ENCODE measurements at places on chromosomes 5 and 9. TPM values are rescaled to one million over a fixed set of nuclear protein-coding genes. Genes with fewer than 3 reads are reported as not detected.

GRCh38 chr5:141790630-141791029 is 87.6 kb downstream of the PCDH1 start:
- DNase-seq, result no peak

DNA sequence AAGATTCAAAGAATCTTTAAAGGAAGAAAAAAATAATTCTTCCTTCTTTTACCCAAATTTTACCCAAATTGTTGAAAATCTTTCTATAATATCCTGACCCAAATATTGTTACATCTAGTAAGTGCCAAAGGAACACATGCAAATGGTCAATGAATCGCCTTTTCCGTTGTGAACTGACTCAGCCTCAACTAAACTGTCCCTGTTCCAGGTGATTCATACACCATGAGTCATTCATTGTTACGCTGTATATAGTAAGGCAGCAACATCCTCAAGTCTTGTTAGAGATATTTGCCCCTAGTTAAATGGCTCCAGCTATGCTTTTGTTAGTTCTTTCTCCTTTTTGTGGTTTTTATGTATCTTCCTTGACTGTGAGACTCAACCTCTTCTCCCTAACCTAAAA is 9.7 kb downstream of the PTGER4 start:
- no peak for DNase-seq

- no peak for DNase-seq
These were observed 2.9 kb upstream of the PAX5 start for GRCh38 chr9:37036776-37037502.

PGM5 gene
- total RNA-seq, result 17.6 TPM

- DNase-seq, result no peak
These were observed 150.8 kb upstream of the PHYKPL start for GRCh38 chr5:178383301-178383918.

- no peak for DNase-seq
These were observed 45.9 kb downstream of the C9orf50 start for GRCh38 chr9:129574911-129575585.

LAMC3 gene
- total RNA-seq, result 4.8 TPM

BTNL8 gene
- 0.96 TPM for total RNA-seq

DNA sequence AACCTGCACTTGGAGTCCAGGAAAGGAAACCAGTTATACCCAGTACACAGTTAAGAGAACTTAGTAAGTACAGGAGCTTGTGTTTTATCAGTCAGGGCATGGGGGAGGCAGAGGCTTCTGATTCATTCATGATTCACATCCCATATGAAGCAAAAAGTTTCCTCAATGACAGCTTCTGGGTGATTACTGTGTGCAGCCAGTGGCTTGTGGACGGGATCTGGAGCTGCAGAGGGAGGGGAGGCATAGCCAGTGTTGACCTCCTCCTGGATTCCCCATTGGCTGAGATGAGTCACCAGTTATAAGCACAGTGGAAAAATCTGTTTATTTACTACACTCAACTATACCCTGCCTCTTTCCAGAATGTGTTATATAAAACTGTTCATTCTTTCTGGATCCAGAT is 17.7 kb downstream of the IL31RA start:
- DNase-seq, result no peak

LYSMD3 gene
- 20.1 TPM for total RNA-seq

DNA sequence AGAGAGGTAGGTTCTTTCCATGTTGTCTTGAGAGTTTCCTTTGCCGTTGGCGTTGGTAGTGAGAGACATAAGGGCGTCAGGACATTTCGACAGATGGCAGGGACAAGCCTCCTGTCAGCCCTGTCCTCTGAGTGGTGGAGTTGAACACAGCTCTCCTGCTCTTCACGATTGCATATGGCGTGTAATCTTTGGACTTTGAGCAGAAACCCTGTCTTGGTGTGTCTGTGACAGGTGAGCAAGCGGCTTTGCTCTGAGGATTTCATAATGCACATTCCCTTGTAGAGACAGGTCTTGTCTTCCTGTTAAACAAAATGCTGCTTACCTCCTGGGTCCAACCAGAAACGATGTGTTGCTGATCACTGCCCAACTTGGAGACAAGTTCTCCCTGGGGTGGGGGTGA is 146.5 kb downstream of the NXNL2 start:
- DNase-seq, result no peak

DNA sequence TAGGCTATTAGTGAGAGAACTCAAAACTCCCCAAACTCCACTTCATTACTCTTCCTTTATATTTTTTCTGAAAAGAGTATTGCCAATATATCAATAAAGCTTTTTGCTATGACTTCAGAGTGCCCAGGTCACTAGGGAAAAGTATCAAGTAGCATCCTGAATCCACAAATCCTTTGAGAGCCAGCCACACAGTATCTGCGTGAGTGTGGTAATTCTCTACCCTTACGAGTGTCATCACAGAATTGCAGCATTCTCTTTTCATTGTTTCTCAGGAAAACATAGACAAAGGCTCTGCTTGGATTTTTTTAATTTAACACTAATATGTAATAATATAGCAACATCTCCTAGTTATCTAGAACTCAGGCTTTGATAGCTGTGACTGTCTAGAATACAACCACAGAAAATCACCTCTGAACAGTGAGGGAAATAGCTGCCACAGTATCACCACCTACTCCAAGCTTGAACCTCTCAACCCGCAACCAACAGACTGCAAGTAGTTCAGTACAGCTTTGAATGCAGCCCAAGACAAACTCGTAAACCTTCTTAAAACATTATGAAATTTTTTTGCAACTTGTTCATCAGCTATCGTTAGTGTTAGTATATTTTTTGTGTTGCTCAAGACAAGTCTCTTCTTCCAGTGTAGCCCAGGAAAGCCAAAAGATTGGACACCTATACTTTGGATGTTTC is 79.3 kb upstream of the CCDC152 start:
- DNase-seq, result no peak

- DNase-seq, result no peak
These were observed 12.2 kb downstream of the BHMT2 start for GRCh38 chr5:79081779-79082178.

- no peak for DNase-seq
These were observed at the start of gene OR1J1 for GRCh38 chr9:122477826-122478225. Gene OR1J1 (minus strand): TSS chr9:122477926. CDS start chr9:122477926, 0 bp downstream.

GRCh38 chr5:145904743-145905142 is 31.6 kb upstream of the SH3RF2 start:
- no peak for DNase-seq

- no peak for DNase-seq
These were observed 46.7 kb downstream of the PRRC1 start for GRCh38 chr5:127564002-127564769.

DNA sequence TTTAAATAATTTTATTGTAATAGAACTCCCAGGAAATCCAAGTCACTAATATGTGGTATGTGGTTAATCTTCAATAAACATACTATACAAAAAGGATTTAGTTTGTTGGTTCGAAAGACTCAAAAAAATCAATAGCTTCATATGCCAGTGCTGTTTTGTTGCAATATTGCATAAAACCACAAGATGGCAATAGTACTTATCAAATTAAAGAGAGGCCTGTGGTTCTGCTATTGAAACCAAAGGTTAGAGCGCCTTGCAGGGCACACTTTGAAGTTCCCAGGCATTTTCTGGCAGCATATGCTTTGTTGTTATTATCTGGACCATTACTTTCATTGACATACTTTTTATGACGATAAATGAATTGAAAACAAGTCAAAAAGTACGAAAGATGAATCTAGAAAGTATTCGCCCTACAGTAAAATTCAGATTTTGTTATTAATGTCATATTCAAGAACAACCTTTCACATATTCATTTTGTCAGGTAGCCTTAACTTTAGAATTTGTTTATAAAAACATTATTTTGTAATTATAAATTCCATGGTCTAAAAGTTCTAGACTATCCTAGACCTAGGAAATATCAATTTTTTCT is 316.3 kb downstream of the MCTP1 start:
- DNase-seq, result no peak

PCDHGB1 gene
- 1.3 TPM for total RNA-seq

ZDHHC11 gene
- total RNA-seq, result 11.0 TPM

DNA sequence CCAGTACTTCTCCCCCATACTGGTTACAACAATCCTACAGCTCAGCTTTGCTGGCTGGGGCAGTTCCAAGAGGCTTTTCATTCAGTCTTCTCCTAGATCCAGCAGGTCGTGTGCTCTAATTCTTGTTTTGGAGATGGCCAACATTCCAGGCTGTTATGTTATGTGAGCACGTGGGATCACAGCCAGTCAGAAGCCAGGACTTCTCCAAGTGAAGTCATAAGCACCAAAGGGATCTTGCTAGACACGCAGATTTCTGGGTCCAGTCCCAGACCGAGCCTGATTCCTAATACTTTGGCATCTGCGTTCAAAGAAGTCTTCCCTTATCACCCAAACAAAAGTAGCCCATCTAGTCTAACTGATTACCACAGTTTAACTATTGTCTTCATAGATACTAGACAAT is 1.4 kb upstream of the LARP1 start:
- DNase-seq, result no peak

PDCD1LG2 gene
- 3.6 TPM for total RNA-seq

GRCh38 chr5:109089191-109089590 is 320.6 kb downstream of the PJA2 start:
- DNase-seq, result no peak

DNA sequence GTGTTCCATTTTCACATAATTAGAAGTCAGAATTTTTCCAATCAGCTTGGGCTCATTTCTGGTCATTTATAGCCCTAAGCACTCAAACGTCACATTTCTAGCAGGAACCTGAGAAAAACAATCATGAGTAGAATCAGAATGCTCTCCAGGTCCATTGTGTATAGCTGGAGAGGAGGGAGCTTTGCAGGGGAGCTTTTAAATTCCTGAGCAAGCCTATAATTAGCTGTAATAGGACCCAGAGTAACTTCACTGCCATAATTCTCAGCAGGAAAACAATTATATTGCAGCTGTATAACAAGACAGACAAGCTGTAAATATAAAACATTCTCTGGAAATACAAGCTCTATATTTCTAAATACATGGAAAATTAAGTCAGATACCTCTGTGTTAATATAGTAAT is 637.6 kb upstream of the SGCD start:
- no peak for DNase-seq

GRCh38 chr9:95071450-95071849 is 246.1 kb downstream of the FANCC start:
- DNase-seq, result no peak

DNA sequence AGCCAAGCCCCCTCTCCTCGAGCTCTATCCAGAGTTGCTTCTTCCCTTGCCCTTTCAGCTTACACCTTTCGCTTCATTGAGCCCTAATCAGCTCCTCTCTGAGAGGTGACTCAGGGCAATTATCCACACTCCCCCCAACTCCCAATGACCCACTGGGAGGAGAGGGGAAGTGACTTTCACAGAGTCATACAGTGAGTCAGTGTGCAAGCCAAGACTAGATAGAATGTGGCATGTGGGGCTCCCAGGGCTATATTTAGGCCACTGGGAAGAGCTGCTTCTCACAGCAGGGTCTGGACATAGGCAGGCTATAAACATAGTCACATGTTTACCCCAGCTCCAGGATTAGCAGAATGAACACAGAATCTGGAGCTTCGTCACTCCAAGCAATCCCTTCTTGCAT is 57.4 kb downstream of the NRG2 start:
- no peak for DNase-seq

GPR151 gene
- total RNA-seq, result not detected

PPIC gene
- total RNA-seq, result 34.3 TPM

IL31RA gene
- total RNA-seq, result not detected

DNA sequence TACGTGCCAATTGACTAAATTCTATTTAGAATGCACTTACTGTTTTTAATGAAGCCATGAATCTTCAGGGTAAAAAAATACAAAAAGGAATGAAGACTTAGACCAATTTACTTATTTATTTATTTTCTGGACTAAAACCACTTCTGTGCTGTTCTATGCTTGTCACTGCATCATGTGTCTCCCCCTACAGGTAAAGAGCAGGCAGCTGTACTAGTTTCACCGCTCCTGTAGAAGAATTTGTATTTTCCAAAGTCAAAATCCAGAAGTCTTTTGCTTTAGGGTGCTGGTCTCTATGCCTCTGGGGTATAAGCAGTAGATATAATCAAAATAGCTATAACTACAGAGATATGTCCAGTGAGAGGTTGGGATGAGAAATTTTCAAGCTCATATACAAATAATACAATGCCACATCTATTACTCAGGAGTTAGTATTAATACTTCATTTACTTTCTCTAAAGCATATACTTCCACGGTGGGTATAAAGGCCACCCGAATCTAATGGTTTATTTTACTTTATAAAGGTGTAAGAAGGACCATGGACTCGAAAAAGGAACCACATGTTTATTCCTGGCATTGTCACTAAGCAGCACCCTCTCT is 591.5 kb downstream of the RAB3C start:
- DNase-seq, result no peak

AP3S1 gene
- 107 TPM for total RNA-seq

GRCh38 chr9:81032831-81033230 is 656.5 kb downstream of the TLE1 start:
- DNase-seq, result no peak

DNA sequence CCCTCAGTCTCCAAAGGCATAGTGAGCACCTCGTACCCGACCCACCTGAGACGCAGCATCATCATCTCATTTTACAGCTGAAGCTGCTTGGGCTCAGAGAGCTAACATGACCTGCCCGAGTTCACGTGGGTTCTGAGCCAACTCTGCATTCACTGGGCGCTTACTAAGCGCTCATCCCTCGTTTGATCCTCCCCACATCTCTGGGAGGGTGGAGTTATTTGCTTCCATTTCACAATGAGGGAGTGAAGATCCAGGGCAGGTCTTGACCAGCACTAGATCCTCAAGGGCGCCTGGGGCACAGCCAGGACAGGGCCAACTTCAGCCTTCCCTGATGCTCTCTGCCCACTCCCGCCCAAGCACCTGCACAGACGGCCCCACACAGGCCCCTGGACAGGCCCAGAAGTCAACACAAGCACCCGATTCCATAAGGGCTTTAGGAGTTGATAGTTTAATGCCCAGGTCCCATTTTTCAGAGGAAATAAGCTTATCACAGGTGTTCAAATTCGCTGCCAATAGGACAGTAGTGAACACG is 80.8 kb downstream of the HRH2 start:
- peak; percentile 73 for DNase-seq

GRCh38 chr5:148177207-148177606 is 8.9 kb downstream of the SPINK14 start:
- no peak for DNase-seq

DNA sequence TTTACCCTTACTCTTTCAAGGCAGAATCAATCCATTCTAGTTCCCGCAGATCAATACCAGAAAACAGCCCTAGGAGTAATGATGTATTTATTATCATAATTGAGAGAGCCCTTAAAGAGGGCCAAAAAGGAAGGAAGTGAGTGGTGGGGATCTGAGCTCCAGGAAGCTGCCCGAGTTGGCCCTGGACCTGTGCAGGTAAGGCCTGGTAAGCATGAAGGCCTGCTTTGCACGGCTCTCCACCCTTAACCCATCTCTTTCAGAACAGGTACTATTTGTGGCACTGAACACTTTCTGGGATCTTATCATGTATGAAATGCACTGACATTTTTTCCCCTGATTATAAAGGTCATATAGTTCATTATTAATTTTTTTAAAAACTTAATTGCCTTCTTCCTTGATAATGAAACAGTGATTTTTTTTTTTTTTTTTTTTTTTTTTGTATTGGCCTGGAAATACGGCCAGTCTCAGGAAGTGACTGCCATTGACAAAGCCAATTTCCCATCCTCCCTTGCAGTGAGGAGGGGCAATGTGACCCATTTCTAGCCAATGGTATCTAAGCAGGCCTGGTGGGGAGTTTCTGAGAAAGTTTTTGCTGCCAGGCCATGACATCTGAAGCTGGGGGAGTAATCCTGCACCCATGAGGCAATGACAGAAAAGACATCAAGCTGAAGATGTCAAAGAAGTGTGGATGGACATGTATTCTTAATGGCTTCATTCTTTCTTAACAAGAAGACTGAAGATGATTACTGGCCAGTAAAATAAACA is 6.3 kb upstream of the MVB12B start:
- no peak for DNase-seq

Measured in mesenteric fat pad (tissue), 1 donor.